Left lung (tissue), 14 donors: ENCODE measurements at places on chromosomes 16 and 17. TPM values are rescaled to one million over a fixed set of nuclear protein-coding genes. Genes with fewer than 3 reads are reported as not detected.

CACNA1G gene
- 4.3 TPM for total RNA-seq

GRCh38 chr16:89344846-89345611 is 127.5 kb downstream of the ZNF778 start:
- DNase-seq, result no peak

EPX gene
- total RNA-seq, result not detected

UBB gene
- total RNA-seq, result 1,430 TPM

KRTAP1-5 gene
- total RNA-seq, result not detected

KIF19 gene
- not detected for total RNA-seq

RANBP10 gene
- 16.8 TPM for total RNA-seq

GRCh38 chr17:47889734-47890529 is 6.1 kb upstream of the SP2 start:
- DNase-seq, result peak; percentile 88

GRCh38 chr16:22312897-22313781 is 15.9 kb downstream of the POLR3E start:
- no peak for DNase-seq

DNA sequence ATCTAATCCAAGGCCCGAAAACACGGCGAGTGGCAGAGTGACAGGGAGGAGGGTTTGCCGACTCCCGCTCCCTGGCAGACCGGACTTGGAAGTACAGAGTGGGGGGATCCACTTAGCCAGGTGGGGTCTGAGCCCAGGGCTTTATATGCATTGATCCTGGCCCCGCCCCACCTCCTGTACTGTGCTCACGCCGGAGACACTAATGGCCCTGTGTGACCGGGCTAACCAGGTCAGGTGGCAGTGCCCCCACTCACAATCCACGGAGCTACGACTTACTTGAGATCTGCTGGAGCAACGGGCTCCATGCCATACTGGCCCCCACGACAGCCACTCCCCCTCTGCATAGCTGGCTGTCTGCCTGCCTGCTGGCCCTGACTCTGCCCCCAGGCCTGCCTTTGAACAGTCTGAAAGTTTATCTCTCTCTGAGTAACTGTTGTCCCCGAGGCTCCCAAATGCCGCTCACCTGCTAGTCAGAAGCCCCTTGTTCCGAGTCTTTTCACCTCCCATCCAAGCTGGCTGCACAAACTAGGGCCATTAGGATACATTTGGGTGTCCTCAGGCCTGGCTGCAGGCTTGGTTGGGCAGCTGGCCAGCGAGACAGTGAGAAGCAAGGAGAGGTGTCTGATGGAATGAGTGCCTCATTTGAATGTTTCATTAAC is 28.0 kb downstream of the CACNA1G start:
- DNase-seq, result peak; percentile 64

DNA sequence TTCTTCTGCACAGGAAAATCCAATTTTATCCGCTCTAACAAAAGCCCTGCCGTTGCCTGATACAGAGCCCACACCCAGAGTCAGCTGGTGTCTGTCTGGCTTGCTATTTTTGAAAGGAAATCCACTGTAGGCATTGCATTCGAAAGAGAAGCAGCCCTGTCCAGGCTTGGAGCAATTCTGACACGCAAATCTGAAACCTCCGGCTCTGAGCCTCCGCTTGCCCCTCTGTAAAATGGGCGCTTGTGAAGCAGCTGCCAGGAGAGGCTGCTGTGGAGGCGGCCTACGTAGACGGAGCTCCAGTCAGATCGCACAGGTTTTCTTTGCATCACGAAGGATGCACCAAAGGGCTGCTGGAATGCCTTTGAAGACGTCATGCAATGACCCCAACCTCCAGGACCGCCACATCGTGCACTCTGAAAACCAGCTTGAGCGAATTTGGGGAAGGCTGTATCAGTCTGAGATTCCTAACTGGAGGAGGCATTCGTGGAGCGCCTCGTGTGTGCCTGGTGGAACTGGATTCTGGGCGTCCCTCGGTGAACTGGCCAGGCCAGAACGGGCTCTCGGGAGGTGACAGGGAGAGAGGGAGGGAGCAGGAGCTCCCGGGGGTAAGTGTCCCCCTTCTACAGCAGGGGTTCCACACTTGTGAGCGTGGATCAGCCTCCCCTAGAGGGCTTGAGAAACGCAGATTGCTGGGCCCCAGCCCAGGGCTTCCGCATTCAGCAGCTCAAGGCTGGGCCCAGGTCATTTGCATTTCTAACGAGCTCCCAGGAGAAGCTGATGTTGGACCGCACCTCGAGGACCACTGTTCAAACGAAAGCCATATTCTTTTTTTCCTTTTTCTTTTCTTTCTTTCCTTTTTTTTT is 215.5 kb downstream of the MRTFB start:
- DNase-seq, result peak; percentile 49

- no peak for DNase-seq
Measured at GRCh38 chr16:67598527-67598926, 36.2 kb downstream of the CTCF start.

GRCh38 chr16:87344931-87345631 is 27.9 kb upstream of the C16orf95 start:
- no peak for DNase-seq

DNA sequence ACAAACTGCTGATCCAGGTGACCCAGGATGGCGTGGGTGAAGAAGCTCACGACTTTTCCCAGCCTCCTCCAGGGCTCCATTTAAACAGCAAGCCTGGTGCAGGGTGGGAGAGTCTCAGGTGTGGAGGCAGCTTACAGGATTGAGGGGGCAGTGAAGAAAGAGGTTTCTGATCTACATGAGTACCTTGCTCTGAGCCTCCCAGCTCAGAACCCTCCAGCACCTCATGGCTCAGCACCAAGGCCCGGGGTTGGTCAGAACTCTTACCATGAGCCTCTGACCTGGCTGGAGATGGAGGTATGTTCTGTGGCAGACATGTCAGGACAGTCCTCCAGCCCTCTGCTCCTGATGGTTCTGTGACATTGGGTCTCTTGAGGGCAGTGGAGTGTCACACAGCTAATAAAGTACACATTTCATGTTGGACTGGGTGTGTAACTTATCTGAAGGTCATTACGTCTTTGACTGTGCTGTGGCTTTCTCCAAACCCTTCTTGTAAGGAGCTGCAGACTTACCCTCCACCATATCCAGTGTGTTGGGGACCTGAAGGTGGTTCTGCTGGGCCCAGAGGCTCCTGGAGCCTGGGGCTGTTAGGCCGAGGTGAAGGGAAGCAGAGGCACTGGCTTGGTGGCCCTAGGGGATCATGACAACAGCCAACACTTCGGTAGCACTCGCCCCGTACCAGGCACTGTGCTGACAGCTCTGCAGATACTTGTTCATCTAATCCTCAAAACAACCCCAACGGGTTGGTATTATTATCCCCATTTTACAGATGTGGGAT is 3.8 kb upstream of the DCAF7 start:
- no peak for DNase-seq

DNA sequence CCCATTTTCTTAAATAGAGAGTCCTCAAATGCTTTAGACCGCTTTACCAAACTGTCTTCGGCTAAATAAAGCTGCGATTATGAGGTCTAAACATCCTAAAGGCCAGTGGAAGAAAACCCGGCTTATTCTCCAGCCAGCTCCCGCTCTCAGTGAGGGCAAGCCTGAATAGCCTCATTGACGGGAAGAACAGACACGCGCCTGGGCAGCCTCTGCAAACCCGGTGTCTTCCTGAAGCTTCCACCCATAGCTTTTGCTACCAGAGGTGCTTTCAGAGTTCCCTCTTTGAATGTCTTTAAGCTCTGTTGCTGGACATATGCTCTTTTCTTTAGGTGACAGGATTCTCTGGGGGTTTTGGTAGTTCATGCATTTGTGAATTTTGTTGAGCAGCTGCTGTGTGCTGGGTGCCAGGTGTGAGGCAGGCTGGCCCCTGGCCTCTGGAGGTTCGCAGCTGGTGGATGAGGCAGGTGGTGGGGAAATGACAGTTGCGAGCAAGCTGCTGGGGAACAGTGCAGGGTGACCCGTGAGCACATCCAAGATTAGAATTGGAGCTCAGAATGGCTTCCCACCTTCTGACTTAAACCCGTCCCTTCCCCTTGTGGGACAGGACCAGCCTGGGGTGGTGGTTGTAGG is 44.7 kb downstream of the CRISPLD2 start:
- no peak for DNase-seq

DNA sequence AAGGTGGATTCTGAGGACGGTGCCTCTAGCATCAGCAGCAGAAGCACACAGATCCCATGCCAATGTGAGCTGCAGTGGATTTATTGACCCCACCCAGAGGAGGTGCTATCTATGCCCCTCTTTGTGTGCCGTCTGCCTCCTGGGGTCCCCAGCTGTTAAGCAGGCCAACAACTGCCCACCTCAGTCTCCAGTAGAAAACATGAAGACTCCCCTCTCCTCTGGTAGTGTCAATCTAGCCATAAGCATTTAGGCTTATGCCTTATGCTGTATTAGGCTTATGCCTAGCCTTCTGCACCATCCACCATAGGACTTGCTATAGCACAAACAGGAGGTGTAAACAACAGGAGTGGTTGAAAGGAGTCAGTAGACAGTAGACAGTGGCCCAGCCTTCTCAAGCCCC is 417.9 kb upstream of the C16orf82 start:
- no peak for DNase-seq

DNA sequence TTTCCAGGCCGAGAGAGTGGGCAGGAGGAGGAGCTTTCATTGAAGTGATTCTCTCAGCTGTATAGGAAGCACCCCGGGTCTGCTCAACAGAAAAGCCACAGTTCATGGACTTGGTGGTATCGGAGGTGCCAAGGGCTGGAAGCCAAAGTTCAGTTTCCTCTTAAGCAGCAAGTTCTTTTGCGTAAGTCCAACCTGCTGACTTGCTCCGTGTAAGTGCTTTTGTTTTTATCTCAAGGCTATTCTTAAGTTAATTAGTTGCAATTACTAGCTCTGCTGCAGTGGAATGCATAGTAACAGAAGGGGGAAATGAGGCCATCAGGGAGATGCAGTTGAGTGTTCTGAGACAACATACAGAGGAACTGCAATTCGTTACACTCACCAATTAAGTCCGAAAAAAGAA is 44.6 kb downstream of the SMIM36 start:
- DNase-seq, result no peak

MAPT gene
- 0.99 TPM for total RNA-seq

GRCh38 chr17:76570877-76571471 is 14.7 kb downstream of the ST6GALNAC2 start:
- DNase-seq, result no peak

DNA sequence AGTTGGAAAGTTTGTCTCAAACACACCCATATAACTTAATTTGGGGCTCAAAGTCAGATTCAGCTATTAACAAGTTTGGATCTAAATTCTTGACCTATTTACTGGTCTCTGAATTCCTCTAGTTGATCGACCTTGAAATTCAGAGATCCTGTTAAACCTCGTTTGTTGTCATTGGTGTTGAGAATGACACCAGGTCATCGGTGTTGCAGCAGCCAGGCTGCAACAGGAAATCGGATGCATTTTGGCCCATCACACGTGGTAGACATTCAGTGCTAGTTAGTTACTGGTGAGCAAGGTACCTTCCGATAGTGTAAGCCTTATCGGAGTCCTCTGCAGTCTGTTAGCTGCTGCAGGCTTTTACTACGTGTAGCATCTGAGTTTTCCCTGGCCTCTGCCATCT is 82.3 kb downstream of the WWP2 start:
- no peak for DNase-seq

GRCh38 chr17:4739122-4740024 is at the start of the genes CXCL16 and ZMYND15:
Gene CXCL16, minus strand, starts transcription at chr17:4739928. Its CDS starts 589 bp downstream, at chr17:4739339.
Gene ZMYND15, plus strand, starts transcription at chr17:4739833. Its CDS starts 716 bp downstream, at chr17:4740549.
- DNase-seq, result no peak

DNA sequence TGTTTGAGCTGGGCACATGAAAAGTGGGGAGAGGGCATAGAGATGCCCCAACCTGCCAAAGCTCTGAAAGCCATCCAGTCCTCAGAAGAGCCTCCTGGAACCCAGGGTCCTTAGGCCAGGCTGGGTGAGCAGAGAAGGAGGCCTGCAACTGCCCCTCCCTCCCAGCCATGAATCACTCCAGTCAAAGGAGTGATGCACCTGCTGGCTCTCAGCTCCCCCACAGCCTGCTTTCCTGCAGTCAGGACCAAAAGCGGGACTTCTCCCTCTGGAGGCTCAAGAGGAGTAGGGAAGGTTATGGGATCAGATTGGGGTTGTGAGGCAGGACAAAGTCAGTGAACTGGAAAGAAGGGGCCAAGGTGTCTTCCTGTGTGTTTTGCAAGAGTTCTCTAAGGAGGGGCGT is 145.6 kb downstream of the TMEM132E start:
- no peak for DNase-seq

- no peak for DNase-seq
Measured at GRCh38 chr17:33084755-33085154, 93.1 kb downstream of the SPACA3 start.

GRCh38 chr16:89282523-89282922 is 65.0 kb downstream of the ZNF778 start:
- peak; percentile 47 for DNase-seq

LITAFD gene
- total RNA-seq, result not detected

GRCh38 chr17:71793518-71793917 is 327.3 kb upstream of the SOX9 start:
- DNase-seq, result no peak

DNA sequence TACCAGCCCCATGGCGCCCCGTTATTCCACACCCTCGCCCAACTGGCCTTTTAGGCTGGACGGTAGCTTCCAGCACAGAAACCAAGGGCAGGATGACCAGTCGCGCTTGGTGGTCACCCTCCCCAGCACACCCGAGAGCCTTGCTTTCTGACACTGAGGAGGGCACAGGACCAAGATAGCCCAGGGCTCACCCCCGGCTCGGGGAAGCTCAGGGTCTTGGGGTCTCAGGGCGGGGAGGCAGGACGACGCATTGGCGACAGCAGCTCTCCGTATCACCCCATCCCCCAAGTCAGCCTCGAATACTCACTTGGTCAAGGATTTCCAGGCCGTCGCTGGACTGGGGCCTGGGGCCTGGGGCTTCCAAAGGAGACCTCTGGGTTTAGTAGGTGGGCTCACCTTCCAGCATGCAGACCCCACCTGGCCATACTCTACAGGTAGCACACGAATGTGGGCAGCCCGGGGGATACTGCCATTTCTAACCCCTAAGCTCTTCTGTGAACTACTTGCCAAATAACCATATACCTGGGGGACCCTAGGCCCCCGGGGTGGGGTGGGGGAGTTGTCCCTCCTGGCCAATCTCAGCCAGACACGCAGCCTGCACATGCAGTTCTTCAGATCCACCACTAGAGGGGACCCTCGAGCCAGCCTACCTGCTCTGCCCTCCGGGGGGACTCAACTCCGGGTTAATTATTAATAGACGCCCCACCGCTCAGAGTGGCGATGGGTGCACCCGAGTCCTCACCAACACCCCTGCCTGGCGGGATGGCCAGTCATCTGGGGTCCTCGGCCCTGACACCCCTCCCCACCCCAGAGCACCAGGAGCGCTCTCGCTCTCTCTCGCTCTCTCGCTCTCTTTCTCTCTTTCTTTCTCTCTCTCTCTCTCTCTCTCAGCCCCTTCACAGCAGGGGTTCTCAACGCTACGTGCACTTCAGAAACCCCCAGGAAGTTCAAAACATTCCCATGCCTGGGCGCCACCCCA is 30.0 kb downstream of the TBC1D16 start:
- no peak for DNase-seq

GRCh38 chr17:64437944-64438525 is 10.9 kb upstream of the MILR1 start:
- DNase-seq, result no peak
